Chondrocyte (in vitro differentiated cells): ENCODE measurements at places on chromosomes 11 and 22. TPM values are rescaled to one million over a fixed set of nuclear protein-coding genes. Genes with fewer than 3 reads are reported as not detected.

DNA sequence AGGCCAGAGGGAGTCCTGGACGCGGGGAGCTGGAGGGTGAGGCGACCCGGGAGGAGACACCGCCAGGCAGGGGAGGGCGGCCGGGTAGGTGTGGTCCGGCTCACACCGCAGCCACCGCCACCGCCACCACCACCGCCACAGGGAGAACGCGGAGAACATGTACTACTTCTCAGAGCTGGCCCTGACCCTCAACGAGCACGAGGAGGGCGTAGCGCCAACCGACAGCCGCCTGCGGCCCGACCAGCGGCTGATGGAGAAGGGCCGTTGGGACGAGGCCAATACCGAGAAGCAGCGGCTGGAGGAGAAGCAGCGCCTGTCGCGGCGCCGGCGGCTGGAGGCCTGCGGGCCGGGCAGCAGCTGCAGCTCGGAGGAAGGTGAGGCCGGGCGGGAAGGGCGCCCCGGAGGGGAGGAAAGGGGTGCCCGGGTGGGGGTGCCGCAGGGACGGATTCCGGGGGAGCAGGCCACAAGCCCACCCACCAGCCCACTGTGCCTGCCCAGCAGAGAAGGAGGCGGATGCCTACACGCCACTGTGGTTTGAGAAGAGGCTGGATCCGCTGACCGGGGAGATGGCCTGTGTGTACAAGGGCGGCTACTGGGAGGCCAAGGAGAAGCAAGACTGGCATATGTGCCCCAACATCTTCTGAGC, 62.8 kb downstream of the MORC2 start:
- no peaks in the 10 kb centered on the region for H3K4me1 ChIP-seq
- DNase-seq = no peak
- no peak overlapping the region for H3K27ac ChIP-seq
- no peaks in the 10 kb centered on the region for H3K27me3 ChIP-seq
- H3K4me3 ChIP-seq = no peak overlapping the region

DNA sequence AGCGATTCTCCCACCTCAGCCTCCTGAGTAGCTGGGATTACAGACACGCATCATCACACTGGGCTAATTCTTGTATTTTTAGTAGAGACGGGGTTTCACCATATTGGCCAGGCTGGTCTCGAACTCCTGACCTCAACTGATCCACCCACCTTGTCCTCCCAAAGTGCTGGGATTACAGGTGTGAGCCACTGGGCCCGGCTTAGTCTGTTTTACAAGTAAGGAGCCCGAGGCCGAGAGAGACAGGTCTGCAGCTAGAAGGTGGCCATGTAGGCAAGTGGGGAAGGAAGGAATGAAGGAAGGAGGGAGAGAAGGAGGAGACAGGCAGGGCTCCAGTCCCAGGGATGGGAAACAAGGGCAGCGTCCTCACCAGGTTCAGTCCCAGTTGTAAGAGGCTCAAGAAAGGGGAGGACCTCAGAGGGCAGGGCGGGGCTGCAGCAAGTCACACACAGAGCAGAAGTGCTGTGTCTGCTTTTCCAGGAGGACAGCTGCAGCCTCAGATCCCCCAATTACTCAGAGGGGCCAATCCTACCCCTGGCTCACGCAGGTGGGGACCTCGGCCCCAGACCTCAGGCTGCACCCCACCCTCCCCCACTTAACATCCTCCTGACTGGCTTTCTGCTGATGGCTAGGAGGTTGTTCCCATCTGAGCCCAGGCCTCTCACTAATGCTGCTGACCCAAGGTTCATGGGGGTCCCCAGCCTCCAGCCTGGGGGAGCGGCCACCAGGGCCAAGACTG, 53.8 kb upstream of the PRR5 start:
- no peaks in the 10 kb centered on the region for H3K36me3 ChIP-seq
- no peaks in the 10 kb centered on the region for H3K4me1 ChIP-seq
- H3K27me3 ChIP-seq = peaks cover 19% of the 10 kb centered on the region
- H3K4me3 ChIP-seq = no peak overlapping the region
- no peak overlapping the region for H3K27ac ChIP-seq

- H3K36me3 ChIP-seq = peaks cover 11% of the 10 kb centered on the region
- no peak for DNase-seq
- no peaks in the 10 kb centered on the region for H3K27me3 ChIP-seq
- H3K4me1 ChIP-seq = peaks cover 51% of the 10 kb centered on the region
- no peak overlapping the region for H3K4me3 ChIP-seq
These were observed 155.7 kb downstream of the NAV2 start for GRCh38 chr11:19868281-19868821.

DNA sequence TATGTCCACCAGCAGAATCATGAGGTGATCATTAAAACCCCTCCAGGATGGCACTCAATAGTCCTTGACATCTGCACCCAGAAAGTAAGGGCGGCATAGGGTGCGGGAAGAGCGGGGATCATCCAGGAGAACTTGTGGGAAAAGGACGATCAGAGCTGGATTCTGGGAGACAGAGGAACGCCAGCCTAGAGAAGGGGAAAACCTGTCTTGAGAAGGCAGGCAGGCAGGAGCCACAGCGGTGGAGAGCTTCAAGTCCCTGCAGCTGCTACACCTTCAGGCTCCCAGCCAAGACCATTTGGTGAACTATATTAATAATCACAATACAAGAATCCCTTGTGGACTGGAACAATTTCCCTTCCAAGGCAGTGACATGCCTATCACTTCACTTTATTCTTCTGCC, 134.3 kb downstream of the BUD13 start:
- no peaks in the 10 kb centered on the region for H3K4me1 ChIP-seq
- H3K36me3 ChIP-seq = no peaks in the 10 kb centered on the region
- no peak overlapping the region for H3K4me3 ChIP-seq
- no peak overlapping the region for H3K27ac ChIP-seq

Gene HPX
- 2.6 to 3.8 TPM (median 3.2 TPM) in 3 replicates for total RNA-seq

Gene KLHL35
- 6.3 to 12.5 TPM (median 10.1 TPM) in 3 replicates for total RNA-seq

GRCh38 chr11:32079553-32079952, 11.3 kb upstream of the RCN1 start:
- H3K4me1 ChIP-seq = no peaks in the 10 kb centered on the region
- no peak overlapping the region for H3K27ac ChIP-seq
- H3K4me3 ChIP-seq = no peak overlapping the region
- peaks cover 2% of the 10 kb centered on the region for H3K36me3 ChIP-seq
- peaks cover 9% of the 10 kb centered on the region for H3K27me3 ChIP-seq

- DNase-seq = no peak
- H3K27me3 ChIP-seq = peaks cover 66% of the 10 kb centered on the region
- peak within 1 kb of the TSS; percentile 55 for H3K4me3 ChIP-seq
- no peak within 1 kb of the TSS for H3K27ac ChIP-seq
- peaks cover 10% of the 10 kb centered on the region for H3K4me1 ChIP-seq
These were observed at the start of gene SCUBE1 for GRCh38 chr22:43343262-43343669. Gene SCUBE1, minus strand, starts transcription at chr22:43343372. Its CDS starts 111 bp downstream, at chr22:43343261.

Gene OR10D3
- not detected in 3 replicates for total RNA-seq

Gene CTSW
- total RNA-seq = not detected in 3 replicates
